Stimulated activated CD8-positive, alpha-beta memory T cell treated with anti-CD3 and anti-CD28 coated beads, Interleukin-4, amount 100 ng/mL, for 1 hour (primary cell): ENCODE measurements at places on chromosomes 12 and 14.

- DNase-seq = no peak
Measured at GRCh38 chr14:32719601-32720000, 219.1 kb upstream of the NPAS3 start.

DNA sequence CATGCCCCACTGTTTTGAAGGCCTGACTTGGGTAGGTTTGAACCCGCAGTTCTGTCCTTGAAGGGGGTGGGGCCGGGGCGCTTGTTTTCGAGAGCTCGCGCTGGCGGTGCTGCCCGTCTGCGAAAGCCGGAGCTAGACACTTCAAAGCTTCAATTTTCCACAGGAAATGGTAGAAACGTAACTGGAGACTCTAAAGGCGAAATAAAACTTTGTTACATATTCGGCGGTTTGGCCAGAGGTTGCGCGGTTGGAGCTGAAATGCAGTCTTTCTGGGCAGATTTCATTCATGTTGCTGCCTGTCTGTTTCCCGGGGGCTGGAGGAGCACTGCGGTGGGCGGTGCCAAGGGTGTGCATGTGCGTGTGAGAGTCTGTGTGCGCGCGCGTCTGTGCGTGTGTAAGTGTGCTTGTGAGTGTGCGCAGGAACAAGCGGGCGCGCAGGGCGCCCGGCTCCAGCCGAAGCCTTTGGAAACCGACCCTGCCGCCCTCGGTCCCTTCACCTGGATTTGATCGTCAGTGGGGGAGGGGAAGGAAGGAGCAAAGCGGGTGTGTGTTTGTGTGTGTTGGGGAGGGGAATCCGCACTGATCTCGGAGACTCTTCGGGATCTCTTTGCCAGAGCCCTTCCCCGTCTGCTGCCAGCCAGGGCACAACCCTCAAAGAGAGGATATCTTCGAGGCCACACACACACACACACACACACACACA is 227.7 kb upstream of the CRY1 start:
- DNase-seq = no peak

- DNase-seq = no peak
Measured at GRCh38 chr12:22625762-22626294, 857 bp downstream of the ETNK1 start.

- no peak for DNase-seq
Measured at GRCh38 chr12:118371321-118372282, 1.1 kb downstream of the TAOK3 start.

GRCh38 chr12:91099341-91099740 is 12.0 kb downstream of the LUM start:
- no peak for DNase-seq

DNA sequence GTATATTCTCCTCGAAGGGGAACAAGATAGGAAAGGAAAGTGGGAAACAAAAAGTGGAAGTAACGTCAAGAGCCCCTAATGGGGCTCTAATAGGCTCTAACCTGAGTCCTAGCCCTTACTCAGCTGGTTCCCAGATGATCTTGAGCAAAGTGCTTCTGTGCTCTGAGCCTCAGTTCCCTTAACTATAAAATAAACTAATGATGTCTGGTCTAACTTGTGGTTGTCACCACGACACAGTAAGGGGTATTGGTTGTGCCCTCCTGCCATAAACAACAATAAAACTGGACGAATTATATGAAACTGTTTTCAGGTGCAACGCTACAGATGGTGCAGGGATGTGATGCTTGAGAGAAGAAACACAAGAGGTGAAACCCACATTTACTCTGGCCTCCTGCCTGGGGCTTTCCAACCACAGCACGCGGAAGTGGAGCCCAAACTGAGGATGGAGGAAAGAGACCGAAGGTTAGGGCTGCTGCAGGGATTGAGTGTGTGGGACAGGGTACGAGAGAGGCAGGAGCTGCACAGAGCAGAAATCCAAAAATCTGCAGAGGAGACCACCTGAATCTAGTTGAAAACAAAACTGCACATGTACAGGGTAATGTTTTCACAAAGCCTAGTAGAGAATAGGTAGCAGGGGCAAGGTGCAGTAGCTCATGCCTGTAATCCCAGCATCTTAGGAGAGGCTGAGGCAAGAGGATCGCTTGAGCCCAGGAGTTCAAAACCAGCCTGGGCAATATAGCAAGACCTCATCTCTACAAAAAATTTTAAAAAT is 45.6 kb upstream of the BCL2L14 start:
- no peak for DNase-seq
